ENCODE measurements at places on chromosomes 3 and 15. TPM values are rescaled to one million over a fixed set of nuclear protein-coding genes. Genes with fewer than 3 reads are reported as not detected.

The WDR93 gene
- not detected for total RNA-seq

DNA sequence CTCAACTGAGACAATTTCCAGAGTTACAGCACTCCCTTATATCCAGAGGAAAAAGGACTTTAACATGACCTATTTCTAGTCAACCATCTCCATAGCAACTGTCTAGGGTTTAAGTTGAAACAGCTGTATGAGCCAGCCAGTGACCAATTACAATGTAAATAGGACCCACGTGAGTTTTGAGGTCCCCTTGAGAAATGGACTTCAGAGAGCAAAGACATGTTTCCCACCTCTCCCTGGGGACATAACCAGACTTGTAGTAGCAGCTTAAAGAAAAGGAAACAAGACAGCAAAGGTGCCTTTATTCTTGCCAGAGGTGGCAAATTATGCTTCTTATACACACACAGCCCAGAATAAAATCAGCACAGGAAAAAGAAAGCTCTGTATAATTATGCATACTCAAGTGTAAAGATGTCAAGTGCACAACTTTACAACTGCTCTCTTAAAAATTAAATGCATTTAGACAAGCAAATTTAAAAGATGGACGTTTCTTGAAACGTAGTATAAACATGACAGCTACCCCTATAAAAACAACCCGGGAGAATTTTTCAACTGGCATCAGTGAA lies 40.2 kb downstream of the SUMF1 start:
- no peaks in the 10 kb centered on the region for H3K36me3 ChIP-seq
- no peaks in the 10 kb centered on the region for H3K27me3 ChIP-seq
- DNase-seq = peak; percentile 38
- peaks cover 14% of the 10 kb centered on the region for H3K4me1 ChIP-seq
- no peak overlapping the region for H3K27ac ChIP-seq
- no peak overlapping the region for H3K4me3 ChIP-seq

DNA sequence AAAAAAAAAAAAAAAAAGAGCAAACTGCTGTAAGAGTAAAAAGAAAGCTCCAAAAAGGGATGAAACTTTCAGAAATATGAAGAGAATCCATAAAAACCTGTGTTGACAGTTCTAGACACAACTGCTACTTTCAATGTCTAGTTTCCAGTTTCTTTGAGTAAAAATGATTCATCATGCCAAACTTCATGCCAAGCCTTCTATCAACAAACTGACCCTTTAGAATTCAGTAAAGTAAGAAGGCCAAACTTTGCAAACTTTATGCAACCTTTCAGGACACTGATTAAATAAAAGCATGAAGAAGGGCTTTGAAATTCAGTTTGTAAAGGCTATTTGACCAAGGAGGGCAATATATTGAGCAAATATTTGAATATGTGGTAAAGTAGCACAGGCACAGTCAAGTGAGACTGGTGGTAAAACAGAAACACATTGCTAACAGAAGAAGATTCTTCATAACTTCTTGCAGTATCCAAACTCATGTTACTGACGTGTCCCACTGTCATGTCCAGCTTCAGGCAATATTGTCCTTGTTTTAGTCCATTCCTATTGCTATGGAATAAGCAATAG lies 56.3 kb upstream of the CFAP20DC start:
- H3K4me3 ChIP-seq = no peak overlapping the region
- no peaks in the 10 kb centered on the region for H3K27me3 ChIP-seq
- no peaks in the 10 kb centered on the region for H3K36me3 ChIP-seq
- H3K27ac ChIP-seq = no peak overlapping the region

DNA sequence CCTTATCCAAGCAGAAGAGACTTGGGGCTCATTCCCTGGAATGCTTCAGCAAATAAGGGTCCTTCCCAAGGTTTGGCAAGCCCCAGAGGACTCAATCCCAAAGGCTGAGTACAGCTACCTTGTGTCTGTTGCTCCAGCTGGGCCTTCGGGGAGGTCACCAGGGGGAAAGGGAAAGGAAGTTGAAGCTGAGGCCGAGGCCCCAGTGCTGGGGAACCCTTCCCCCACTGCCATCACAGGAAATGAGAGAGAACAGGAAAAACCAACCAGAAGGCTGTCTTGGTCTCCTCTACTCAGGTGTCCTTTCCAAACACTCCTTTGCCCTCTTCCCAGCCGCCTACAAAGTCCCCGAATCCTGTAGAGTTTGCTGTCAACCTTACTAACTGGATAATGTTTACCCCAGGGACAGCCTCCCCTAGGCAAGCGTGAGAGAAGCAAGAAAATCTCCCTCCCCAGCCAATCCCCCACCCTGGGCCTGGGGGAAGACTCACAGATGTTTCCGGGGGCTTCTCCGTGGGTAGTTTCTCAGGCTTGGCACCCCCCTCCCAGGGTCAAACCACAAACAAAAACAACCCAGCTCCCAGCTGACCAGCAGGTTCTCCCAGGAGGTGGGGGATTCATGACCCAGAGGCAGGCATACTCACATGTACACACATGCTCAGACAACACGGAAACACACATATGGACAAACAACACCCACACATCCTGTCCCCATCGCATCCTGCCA lies 5.5 kb downstream of the CSRNP1 start:
- no peaks in the 10 kb centered on the region for H3K27me3 ChIP-seq
- peaks cover 15% of the 10 kb centered on the region for H3K36me3 ChIP-seq
- DNase-seq = no peak
- peaks cover 69% of the 10 kb centered on the region for H3K4me1 ChIP-seq
- H3K4me3 ChIP-seq = peak overlapping the region; percentile 19

- H3K27ac ChIP-seq = no peak overlapping the region
- peaks cover 7% of the 10 kb centered on the region for H3K27me3 ChIP-seq
- peak; percentile 31 for DNase-seq
- peaks cover 43% of the 10 kb centered on the region for H3K4me1 ChIP-seq
These were observed 1.4 kb downstream of the CEMIP start for GRCh38 chr15:80780416-80781221.

DNA sequence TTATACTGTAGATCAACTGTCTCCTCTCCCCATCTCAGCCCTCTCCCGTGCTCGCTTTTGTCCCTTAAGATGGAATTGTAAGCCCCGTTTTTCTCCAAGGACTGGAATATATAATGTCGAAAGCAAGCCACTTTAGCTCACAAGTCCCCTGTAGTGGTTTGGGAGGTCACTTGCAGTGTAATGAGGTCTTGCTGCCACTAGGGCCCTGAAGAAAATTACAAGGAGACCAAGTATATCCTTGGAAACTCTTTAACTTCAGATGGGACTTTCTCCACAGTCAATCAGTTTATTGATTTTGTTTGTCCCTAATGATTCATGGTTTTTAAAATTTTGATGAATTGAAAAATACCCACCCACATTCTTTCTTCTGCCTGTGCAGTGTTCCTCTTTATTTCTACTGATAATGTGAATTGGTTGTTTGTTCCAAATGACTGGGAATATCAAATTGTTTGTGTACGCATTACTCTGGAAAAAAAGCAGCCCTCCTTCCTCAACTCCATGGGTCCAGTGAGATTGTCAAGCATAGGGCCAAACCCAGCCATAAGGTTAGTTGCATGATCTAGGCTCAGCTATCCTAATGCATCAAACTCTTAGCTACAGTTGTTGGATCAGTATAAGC lies 294.8 kb downstream of the MCTP2 start:
- no peaks in the 10 kb centered on the region for H3K27me3 ChIP-seq
- no peak for DNase-seq
- no peaks in the 10 kb centered on the region for H3K4me1 ChIP-seq
- no peaks in the 10 kb centered on the region for H3K36me3 ChIP-seq
- H3K4me3 ChIP-seq = no peak overlapping the region
- H3K27ac ChIP-seq = no peak overlapping the region

- H3K27ac ChIP-seq = no peak overlapping the region
- no peak overlapping the region for H3K4me3 ChIP-seq
- no peaks in the 10 kb centered on the region for H3K36me3 ChIP-seq
- peaks cover 10% of the 10 kb centered on the region for H3K4me1 ChIP-seq
- DNase-seq = no peak
These were observed 67.8 kb downstream of the THRB start for GRCh38 chr3:24426896-24427295.

Measured in heart left ventricle (tissue), 16 donors.